Activated T-cell treated with anti-CD3 and anti-CD28 coated beads for 1 hour (primary cell): ENCODE measurements at places on chromosomes 13 and 19.

DNA sequence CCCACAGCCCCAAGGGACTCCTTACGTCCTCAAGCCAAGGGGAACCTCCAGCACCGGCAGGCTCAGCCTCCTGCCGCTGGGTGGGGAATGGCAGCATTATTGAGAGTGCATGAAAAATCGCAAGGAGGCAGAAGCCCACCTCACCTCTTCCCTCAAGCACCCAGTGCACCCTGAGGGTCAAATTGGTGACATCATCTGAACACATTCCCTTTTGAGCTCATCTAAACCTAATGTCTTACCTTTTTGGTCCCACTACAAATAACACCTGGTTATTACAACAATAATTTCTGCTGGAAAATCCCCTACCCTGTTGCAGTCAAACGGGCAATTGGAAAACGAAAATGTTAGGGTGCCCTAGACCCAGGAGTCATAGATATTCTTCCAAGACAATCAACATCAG lies 12.2 kb upstream of the POP4 start:
- DNase-seq = no peak

- DNase-seq = no peak
Observed at GRCh38 chr19:33578697-33579096, 43.1 kb upstream of the CHST8 start.

GRCh38 chr13:84400706-84401105 lies 518.4 kb upstream of the SLITRK1 start:
- DNase-seq = no peak

DNA sequence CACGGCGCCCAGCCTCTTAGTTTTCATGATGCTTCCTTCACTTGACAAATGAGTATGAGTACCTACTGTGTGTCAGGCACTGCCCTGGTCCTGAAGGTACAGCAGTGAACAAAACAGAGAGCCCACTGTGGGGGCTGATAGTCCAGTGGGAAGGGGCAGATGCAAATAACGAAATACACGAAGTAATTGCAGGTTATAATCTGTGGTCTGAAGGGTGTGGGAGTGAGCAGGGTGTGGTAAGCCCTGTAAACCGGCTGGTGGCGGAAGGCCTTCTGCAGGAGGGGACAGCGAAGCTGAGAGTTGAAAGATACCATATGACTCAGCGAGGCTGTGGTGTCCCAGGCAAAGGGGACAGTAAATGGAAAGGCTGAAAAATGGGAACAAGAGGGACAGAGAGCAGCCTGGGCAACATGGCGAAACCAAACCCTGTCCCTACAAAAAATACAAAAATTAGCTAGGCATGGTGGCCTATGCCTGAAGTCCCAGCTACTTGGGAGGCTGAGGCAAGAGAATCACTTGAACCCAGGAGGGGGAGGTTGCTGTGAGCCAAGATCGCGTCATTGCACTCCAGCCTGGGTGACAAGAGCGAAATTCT lies 60.5 kb downstream of the MAP4K1 start:
- no peak for DNase-seq

DNA sequence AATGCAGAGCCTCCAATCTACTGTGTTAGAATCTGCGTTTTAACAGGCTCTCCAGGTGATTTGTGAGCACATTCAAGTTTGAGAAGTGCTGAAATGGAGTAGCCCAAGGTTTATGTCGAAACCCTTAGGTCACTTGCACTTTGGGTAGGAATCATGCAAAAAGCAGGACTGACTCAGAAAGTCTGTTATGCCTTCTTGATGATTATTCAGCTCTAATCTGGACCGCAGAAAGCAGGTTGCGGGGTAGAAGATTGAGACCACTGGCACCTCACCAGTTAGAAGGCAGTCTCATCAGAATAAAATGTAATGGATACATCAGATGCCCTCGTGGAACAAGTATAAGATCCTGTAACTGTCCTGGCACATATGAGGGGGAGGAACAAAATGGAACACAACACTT lies 326.3 kb downstream of the DCLK1 start:
- DNase-seq = no peak

GRCh38 chr13:100423375-100423774 lies 165.2 kb downstream of the GGACT start:
- DNase-seq = no peak

DNA sequence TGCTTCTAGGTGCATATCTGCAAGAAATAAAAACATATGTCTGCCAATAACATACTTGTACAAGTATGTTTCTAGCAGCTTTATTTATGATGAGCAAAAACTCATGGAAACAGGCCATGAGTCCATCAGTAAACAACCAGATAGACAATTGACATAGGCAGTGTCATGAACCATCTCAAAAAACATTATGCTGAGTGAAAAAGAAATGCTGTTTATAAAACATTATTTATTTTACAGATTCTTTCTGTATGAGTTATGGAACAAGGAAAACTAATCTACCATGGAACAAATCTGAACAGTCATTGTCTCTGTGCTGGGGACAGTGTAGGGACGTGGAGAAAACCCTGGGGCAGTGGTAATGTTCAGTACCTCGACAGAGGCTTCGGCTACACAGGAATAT lies 283.9 kb downstream of the UQCRFS1 start:
- DNase-seq = no peak

DNA sequence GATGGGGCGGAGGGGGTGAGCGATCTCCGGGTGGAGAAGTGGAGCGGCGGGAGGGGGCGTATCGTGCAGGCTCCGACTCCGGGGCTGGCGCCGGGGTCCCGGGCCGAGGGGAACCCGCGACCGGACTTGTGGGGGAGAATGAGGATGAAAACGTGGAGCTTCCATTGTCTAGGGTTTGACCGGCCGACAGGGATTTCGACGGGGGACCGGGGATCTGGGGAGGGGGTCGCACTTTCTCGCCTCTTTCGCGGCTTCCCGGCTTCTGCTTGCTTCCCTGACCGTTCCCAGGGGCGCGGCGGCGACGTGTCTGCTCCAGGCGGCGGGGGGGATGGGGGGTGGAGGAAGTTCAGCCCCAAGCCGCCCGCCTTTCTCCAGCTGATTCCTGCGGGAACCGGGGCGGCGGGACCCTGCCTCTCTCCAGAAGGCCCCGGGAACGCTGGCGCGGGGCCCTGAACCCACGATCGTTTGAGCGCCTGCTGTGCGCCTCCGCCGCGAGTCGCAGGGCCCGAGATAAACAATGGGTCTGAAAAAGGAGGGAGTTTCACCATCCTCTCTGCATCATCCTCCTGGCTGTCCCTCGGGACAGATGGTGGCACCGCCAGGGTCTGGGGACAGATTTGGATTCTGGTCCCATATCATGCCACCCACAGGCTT lies 790 bp downstream of the TPM4 start:
- DNase-seq = no peak

- DNase-seq = no peak
Observed at GRCh38 chr13:98780451-98780850, 28.0 kb upstream of the SLC15A1 start.

DNA sequence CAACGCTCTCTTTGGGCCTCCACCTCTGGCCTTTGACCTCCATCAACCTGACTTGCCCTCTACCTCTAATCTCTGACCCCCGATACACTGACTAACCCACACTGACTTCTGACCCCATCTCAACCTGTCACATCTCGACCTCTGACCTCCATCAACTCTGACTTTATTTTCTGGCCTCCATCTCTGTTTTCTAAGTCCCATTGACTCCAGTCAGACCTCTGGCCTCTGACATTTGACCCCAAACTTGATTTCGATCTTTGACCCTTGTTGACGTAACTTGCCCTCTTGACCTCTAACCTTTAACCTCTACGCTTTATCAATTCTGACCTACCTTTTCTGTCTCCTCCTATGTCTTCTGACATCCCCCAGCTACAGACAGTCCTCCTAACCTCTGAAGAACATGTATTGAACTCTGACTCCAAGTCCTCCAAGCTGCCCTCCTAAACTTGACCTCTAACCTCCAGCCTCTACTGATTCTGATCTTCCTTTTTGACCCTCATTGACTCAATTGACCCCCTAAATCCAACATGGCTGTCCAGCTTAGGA lies 780 bp downstream of the ACP4 start:
- no peak for DNase-seq

- no peak for DNase-seq
Observed at GRCh38 chr19:32364040-32364439, 18.6 kb downstream of the ZNF507 start.

- DNase-seq = peak; percentile 77
Observed at GRCh38 chr19:12639901-12640613, 26.5 kb downstream of the MAN2B1 start.

DNA sequence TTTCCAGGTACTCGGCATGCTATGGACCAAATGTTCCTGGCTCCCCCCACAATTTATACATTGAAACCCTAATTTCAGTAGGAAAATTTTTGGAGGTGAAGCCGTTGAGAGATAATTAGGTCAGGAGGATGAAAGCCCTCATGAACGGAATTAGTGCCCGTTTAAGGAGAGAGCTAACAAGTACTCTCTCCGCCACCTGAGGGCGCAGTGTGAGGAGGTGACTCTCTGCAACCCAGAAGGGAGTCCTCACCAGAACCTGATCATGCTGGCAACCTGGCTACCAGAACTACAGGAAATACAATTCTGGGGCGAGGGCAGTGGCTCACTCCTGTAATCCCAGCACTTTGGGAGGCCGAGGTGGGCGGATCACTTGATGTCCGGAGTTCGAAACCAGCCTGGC lies 397.8 kb downstream of the SLITRK5 start:
- no peak for DNase-seq

DNA sequence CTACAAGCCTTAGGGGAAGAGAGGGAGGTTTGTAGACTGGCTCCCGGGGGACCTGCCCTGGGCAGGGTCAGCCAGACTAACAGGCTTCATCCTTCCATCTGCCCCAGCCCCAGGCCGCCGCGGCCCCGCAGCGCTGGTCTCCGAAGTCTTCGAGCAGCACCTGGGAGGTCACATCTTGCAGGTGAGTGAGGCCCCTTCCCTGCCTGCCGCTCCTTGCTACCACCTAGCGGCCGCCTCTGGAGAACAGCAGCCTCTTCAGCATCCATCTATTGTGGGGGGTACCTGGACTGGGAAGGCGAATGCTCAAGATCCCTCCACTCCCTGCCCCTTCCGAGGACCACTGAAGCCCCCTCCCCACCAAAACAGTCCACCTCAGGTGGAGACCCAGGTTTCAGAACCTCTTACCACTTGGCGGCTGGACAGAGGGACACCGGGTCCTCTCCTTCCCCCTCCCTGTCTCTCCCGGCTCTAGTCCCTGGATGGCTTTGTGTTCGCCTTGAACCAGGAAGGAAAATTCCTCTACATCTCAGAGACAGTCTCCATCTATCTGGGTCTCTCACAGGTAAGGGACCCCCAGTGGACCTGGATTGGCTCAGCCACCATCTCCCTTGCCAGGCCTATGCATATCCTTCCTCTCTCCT lies 12.7 kb downstream of the NPAS1 start:
- peak; percentile 52 for DNase-seq

DNA sequence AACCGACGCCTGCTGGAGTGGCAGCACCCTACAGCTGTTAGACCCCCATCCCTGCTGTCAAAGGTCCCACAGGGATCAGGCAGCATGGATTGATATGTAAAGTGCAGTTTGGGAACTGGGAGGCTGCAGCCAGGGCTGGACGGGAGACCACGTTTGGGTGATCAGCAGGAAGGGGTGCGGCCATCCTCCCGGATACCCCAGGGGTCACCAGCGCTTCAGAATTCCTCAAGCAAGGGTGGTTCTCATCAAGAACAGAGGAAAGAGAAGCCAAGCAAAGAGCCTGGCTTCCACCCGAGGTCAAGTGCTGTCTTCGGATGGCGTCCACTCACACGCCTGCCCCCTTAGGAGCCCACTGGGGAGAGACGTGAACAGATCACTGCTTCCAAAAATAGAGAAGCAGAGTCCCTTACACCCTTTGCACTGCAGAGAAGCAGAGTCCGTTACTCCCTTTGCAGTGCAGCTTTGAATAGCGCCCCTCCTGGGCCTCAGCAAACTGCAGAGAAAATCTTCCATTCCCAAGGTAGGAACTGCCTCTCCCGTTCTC lies 35.5 kb downstream of the DHRS12 start:
- no peak for DNase-seq

- peak; percentile 72 for DNase-seq
Observed at GRCh38 chr19:35643255-35644205, 2.0 kb downstream of the ETV2 start.

DNA sequence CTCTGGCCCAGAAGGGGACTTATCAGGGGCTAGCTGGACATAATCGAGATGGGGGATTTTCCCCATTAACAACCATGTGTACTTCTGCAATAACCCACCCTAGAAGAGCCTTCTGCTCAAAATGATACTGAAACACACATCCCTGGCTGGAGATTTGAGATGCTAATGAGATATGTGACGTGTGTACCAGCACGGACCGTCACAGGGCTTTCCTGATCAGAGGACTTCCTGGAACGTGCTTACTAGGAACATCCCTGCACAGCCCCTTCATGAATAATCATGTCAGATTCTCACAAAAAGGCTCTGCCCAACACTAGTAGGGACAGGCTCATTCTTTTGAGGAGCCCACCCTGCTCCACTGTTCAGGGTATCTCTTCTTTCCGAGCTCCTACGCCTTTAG lies 6.5 kb upstream of the ERVV-1 start:
- no peak for DNase-seq

GRCh38 chr19:45638930-45639729 lies at the start of gene EML2:
EML2 (minus strand) TSS chr19:45639397; CDS start chr19:45639376, 21 bp downstream.
- DNase-seq = peak; percentile 42

GRCh38 chr13:43905435-43906031 lies 25.8 kb downstream of the LACC1 start:
- no peak for DNase-seq

DNA sequence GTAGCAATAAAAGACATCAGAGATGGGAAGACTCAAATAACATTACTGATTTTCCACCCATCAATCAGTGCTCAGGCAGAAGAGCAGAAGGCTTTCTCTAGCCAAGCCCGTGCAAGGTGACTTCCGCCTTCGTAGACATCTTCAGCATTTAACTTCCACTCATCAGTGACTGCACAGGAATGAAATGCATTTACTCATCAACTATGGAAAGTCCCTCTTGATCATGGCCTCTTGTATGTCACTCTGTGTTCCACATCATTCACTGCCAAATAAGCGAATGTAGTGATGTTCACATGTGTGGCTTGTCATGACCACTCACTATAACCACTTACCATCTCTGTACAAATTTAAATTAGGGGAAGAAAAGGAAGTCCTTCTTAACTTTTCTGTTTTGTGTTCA lies 49.4 kb downstream of the SACS start:
- no peak for DNase-seq

DNA sequence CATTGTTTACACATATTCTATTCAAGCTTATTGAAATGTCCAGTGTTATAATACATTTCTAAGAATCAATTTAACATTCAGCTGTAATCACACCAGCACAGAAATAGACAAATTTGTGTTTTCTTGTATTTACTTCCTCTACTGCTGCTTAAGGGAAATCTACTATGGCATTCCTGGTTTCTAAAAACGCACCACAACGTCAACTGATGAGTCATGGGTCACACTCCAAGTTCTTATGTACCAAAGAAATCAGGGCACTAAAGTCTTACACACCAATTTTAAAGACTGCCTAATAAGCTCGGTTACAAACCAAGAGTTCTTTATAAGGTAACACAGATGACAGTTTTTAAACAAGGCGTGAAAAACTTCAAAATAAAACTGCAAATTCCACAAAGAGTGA lies 13.2 kb downstream of the LNX2 start:
- DNase-seq = no peak

GRCh38 chr19:23075031-23075733 lies 41.6 kb upstream of the ZNF730 start:
- DNase-seq = no peak

- no peak for DNase-seq
Observed at GRCh38 chr13:37059848-37060192, 332 bp upstream of the SUPT20H start.
